ENCODE measurements at places on chromosomes 1 and 21.

DNA sequence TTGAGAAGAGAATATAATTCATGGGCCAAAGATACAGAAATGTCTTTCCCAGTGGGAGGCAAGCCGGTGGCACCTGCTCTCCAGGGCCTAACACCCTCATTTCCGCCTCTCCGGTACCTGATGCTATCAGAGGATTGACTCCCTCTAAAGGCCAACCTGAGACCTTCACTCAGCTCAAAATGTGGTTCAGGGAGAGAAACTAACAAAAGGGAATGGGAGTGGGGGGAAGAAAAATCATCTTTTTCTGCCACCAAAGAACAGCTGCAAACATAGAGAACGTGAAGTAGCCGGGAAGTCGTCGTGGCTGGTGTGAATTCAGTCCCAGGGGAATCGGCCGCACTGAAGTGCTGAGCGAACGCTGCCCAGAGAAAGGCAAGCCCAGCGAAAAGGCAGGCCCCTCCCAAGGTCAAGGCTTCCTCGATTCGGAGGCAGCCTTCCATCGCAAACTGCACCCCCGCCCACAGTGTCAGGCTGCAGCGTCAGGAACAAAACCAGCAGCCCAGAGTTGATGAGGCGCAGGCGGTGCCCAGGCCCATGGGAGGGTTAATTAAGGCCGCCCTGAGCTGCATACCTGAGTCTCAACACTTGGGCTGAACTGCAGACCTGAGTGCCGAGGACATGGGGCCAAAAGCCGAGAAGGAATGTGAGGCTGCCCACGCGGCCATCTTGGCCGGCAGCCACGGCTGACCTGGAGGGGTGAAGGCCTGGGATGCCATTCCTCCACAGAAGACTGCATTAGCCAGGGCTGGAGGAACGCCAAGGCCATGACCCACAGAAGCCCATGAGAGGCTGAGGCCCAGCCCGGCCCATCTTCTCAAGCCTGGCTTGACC, 160.2 kb downstream of the PSMG1 start:
- no peak for DNase-seq

GRCh38 chr1:194378517-194378916, 1192.1 kb upstream of the B3GALT2 start:
- no peak for DNase-seq

DNA sequence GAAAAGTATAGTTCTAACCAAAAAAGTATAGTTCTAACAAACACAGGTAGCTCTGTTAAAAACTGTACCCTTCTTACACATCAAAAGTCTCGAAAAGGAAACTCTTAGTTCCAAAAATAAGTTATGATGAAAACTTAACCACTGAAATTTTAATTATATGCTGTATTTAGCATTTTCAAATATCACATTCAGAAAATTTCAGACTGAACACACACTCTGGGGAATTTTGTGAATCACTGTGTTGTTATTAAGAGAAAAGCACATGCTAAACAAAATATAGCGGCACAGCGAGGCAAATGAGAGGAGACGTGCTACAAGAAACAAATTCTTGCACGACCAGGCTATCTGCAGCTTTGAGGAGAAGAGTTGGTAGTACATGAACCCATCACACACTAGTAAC, 30.4 kb downstream of the VAV3 start:
- no peak for DNase-seq

DNA sequence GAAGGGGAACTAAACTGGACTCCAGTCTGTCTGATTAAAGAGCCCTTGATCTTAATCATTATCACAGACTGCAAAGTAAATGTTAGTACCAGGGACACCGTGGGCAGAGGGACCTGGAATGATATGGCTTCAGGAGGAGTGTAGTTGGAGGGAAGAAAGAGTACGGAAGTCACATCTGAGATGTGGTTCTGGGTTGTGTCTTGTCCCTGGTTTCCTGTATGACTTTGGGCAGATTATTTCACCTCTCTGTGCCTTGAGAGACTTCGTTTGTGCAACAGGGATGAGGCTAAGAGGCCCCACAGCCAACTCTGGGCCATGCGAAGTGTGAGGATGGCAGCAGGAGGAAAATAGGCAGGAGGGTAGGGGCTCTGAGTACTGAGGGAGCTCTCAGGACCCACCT, 76.1 kb upstream of the SLC2A1 start:
- no peak for DNase-seq

DNA sequence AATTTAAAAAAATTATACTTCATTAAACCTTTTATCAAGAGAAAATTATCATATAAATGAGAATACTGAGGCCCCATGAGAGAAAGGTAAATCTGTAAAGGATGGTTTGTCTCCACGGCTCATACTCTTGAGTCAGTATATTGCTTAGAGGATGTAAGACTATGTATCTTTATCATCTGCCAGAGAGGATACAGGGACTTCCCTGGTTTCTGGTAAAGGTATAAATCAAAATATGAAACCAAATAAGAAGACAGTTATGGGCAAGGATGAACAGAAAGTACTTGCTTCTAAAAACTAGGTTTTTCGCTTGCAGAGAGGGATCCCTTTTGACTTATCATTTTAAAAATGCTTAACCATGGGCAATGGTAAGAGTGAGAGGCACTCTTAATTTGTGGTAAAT, 112.4 kb downstream of the POU2F1 start:
- DNase-seq = no peak

DNA sequence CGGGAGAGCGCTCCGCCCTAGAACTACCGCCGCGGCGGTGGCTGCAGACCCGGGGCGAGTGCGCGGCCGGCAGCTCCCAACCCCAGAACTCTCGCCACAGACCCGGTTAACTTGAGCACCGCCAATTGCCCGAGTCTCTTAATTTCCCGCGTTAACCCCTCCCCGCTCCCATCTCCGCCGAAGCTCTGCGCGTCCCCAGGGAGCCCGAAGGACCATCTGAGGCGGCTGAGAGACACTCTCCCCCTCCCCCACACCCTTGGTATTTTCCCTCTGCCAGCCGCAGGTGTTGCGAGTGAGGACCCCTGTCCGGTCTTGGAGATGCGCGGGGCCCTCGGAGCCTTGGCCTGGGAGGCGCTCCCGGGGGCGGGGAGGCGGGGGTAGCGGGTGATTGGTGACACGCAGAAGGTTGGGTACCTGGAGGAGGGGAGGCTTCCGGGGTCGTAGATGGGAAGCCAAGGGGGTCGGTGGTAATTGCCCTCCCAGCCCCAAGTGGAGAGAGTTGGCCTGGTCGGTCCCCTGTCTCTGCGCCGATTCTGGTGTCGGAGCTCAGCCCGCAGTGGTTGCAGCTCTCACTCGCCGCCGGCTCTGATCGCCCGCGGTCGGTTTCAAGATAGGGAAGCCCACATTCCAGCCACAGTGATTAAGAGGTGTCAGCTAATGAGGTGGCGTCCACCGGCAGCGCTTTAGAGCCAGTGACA, 858 bp upstream of the SUSD4 start:
- no peak for DNase-seq
